ENCODE measurements at places on chromosomes 2 and 18.

DNA sequence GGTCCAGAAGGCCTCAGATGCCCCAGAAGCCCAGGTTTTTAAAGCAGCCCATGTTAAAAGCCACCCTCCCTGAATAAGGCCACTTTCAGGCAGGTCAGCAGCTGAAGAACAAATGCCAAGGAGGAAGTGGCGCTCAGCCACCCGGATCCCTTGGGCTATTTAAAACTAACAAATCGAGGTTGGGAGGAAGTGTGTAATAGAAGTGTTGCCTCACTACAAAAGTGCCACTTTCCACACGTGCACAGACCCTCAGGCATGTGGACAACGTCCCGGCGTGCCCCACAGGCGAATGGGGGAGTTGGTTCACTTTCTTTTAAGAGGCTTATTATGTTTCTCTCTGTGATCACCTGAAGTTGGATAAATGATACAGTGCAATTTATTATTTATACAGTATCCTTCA is 173.8 kb upstream of the SALL3 start:
- no peak for DNase-seq

DNA sequence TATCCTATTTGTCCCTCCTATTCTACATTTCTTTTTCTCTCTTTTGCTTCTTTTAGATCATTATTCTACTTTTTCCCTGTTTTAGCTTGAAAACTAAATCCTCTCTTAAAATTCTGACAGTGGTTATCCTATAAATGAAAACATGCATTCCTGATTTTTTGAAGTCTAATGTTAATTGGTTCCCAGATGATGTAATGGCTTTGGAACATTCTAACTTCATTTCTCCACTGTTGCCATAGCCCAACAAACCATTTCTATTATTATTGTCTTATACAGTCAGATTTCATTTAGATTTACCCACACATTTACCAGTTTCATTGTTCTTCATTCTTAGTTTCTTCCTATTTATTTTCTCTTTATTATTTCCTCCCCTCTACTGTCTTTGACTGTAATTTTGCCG is 36.5 kb downstream of the SIGLEC15 start:
- no peak for DNase-seq

- DNase-seq: no peak
Observed at GRCh38 chr2:29219374-29219773, 104.2 kb downstream of the CLIP4 start.

DNA sequence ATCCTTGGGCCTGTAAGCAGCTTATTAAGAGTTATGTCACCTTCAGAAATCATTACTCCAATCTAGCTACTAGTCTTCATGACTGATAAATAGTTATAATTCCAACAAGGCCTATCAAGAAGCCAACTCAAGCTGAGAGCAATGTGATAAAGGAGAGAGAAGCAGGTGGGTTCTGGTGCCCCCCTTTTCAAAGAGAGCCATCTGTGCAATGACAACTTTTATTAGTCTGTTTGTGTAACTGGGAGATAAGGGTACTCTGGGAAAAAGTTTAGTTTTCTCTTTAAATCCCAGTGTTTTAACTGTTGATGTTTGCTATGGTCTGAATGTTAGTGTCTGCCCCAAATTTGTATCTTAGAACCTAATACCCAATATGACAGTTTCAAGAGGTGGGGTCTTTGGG is 60.6 kb downstream of the CCDC93 start:
- no peak for DNase-seq

- DNase-seq: no peak
Observed at GRCh38 chr2:37739153-37739552, 67.7 kb upstream of the CDC42EP3 start.

GRCh38 chr2:134232868-134233727 is 20.8 kb upstream of the MGAT5 start:
- no peak for DNase-seq

DNA sequence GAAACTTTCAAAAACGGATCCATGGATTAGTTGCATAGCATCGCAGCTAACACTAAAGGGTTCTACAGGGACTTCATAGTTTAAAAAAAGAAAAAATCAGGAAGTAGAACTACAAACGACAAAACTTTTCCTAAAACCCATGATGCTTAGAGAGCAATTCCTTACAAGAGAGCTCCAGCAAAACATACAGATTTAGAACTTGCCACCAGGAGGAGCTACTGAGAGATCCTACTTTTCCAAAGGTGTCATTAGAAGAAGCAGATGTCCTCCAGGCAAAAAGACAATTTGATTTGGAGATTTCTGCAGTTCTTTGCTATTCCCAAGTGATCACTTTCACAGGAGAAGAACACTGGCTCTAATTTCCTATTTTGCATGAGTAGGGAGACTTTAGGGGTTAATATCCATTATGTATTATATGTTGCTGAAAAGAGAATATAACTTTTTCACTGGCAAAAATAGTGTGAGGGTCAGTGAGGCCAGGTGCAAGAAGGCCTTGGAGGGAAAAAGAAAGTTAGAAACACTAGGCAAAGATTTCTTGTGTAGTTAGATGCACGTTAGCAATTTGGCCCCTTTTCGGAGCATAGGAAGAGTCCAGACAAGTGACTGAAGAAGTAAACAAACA is 436.2 kb downstream of the SUCLG1 start:
- peak; percentile 27 for DNase-seq

DNA sequence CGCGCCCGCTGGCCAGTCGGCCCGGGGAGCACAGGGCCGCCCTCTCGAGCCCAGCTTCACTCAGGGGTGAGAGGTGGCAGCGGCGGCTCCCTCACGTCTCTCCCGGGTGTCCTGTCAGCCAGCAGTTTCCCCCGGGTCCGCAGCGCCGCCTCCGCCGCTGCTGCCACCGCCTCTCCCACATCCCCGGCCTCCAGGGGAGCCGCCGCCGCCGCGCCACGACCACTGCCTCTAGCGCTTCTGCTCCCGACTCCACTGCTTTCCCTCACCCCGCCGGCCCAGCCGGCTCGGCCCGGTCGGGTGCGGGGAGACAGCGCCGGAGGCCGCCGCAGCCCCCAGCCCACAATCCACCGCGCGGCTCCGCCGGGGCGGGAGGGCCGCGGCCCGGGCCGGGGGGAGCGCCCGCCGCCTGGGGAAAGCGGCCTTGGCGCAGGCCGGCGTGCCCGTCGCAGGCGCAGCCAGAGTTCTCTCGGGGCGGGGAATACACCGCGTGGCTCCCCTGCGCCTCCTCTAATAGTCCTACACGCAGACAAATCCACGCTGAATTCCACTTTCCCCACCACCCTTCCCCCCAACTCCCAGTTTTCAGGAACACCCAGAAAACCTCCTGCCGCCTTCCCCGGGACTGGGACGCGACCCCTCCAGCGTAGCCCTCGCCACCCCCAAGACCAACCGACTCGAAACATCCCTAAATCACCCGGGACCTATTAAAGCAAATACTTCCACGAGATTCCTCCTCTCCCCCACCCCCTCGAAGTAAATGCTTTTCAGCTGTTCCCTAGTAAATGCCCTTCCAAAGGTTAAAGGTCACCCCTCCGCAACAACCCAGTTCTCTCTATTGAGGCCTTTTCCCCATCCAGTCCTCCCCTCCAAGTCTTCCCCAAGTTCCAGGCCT is at the start of gene VPS54:
Gene VPS54, minus strand, starts transcription at position 346 of the 892 bp plus-strand sequence. CDS start 35,429 bp downstream, outside the sequence.
- DNase-seq: peak; percentile 44

DNA sequence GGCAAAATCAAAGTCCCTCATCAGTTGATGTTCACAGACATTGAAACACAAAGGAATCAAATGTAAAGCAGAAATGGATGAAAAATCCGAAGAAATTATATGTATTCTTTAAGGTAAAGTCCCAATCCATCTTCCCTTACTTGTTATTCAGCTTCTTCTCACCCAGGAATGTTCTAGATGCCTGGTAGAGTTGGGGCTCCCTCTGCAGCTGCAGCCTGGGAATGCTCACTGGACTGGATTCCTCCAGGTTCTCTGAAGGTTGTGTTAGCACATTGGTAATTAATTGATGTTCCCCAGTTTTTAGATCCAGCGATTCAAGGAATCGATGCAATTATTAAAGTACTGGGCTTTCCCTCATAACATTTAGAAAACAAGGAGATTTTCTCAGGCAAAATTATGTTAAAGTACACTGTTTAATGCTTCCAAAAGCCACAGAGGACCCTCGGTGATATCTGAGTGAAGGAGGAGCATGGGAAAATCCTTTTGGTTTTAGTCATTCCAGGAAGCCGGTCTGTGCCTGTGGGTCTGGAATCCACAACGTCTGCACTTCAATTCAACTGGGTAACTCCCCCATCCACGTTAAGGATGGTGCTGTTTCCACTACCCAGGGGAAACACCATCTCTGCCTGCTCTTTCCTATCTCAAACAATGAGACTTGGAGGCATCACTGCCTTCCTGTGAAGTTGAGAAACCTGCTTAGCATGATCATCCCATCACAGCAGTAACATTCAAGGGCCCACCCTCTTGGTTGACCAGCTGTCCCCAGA is 22.0 kb downstream of the NTSR2 start:
- no peak for DNase-seq

DNA sequence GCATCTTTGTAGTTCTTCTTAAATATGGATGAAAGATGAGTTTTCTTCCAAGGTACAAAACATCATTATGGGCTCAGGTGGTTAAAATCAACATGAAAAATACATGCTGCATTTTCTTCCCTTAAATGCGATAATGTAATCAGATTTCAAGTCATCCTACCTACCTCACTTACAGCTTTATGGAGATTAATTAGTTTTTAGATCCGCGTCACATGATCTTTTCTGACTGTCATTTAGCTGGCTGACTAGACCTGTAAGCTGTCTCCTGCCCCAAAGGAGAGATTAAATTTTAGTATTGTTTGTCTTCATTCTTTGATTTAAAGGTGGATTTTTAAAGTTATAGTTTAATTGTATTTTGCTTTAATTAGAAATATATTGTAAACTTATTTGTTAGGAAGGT is 678.0 kb upstream of the ZEB2 start:
- DNase-seq: no peak

DNA sequence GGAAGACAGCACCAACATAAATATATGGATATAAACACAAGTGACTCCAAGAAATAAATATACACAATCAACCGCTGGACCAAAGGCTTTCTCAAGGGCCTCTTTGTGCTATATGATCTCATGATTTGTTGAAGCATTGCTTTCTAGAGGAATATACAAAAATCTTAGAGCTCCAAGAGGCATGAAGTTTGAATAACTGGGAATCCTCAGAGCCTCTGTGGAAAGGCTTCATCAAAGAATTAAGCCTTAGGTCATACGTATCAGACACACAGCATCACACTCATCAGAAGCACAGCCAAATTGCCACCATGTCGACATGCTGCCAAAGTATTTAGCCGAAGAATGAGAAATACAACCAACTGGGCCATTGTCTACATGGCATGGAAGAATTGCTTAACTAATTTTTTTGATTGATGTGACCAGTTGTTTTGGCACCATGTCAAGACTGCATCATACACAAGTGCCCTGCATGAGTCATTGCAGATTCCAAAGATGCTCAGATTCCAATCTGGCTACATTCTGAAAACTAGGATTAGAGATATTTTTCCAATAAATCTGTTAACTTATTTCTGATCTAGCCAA is 860.6 kb upstream of the ZEB2 start:
- peak; percentile 25 for DNase-seq

GRCh38 chr18:58525517-58525916 is 103.4 kb downstream of the ALPK2 start:
- DNase-seq: no peak

DNA sequence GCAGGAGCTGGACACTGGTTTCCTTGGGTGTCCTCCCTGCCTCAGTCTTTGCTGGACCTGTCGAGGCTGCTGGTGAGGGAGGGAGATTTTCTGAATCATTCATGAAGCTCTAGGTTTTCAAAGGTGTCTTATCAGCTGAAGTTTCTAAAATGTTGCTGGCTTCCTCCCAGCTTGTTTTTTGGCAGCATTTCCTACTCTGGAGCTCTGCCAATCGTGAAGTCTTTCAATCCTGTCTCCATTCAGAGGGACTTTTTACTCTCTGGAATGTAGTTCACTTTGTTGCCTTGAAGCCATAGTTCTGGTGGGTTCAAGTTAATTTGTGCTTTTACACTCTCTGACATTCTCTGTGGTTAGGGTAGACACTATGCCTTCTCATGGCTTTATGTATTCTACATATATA is 23.9 kb downstream of the SNTG2 start:
- DNase-seq: peak; percentile 36

DNA sequence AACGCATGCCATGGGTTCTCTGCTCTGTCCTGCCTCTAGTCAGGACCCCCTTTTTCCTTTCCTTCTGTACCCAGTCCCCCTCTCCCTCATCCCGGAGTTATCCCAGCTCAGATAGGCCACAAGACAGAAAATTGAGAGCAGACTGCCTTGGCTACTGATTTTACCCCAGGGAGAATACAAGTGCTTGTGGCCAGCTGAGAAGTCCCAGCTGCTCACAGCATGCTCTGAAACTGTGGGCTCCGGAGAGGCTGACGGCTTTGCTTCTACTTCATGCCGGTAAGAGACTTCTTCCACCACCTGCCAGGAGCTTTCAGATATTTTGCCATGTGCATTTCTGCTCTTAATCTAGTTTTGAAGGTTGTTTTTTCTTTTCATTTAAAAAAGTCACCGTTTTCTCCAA is 20.0 kb upstream of the SIX2 start:
- DNase-seq: no peak

GRCh38 chr18:71105078-71105819 is 816.4 kb downstream of the SOCS6 start:
- DNase-seq: no peak

- peak; percentile 41 for DNase-seq
Observed at GRCh38 chr2:122514451-122514996, 759.1 kb downstream of the TSN start.

DNA sequence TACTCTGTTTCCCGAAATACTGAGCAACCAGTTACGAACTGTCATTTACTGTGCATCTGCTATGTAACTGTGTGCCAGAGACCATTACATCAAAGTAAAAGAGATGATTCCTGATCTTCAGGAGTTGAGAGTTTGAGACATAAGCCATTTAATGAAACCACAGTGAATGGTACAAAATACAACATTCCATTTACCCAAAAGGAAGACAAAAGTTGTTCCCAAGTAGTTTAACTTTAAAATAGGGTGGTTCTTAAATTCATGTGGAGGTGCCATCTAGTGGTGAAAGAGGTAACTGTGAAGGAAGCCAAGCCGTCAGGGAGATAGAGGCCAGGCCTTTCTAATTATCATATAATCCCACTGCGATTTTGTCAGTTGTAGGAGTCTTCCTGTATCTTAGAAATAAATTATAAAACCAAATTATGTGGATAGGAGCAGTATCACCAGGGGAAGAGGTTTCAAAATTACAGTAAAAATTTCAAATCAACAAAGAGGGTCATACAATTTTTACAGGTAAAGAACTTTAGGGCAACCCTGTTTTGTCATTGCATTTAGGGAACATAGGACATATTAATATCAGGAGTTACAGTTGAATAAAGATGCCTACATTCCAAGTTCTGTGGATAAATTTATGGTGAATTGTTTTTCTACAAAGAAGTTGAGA is 67.7 kb downstream of the EPAS1 start:
- DNase-seq: peak; percentile 29

DNA sequence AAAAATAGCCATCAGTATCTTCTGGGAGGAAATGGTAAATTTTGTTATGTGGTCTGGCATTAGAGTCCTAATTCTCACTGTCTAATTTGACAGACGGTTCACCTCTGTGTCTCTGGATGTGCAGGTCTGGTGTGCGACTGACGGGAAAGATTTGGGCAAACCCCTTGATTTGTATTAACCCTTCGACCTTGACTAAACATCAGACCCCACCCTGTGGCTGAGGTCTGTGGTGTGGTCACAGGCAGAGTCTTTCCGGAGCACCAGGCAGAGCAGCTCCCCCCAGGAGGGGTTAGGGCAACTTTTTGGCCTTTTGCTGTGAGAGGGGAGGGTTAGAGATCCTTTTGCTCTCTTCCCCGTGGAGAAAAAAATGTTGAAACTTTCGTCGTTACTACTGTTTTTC is 6.4 kb downstream of the TWIST2 start:
- DNase-seq: no peak
